ENCODE measurements at places on chromosomes 2 and 18. TPM values are rescaled to one million over a fixed set of nuclear protein-coding genes. Genes with fewer than 3 reads are reported as not detected.
A peak's percentile ranks its signal among the peaks of the same experiment; 100 is the strongest.

DNA sequence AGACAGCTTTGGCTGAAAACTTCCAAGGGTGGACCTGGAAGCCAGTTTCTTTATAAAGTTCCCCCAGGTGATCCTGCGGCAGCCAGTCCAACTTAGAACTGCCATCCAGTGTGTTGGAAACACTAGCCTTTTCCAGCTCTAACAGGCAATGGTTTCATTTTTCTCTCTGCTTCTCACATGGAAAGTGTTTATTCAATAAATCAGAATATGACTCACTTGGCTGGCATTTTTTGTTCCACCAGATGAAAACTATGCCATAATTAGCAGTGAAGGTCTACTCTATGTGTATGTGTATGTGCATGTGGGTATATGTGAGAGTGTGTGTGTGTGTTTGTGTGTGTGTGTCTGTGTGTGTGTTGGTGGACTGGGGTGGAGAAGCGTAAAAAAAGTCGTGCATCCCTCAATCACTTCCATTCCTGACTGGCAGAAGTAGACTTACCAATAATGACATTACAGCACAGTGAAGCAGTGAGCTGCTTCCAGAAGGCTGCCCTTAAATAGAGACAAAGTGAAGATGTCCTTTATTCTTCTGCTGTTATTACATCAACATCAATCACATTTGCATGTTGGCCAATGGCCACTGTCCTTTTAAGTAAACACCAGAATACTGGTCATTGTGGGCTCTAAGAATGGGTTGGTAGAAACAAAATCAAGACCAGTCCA, 90.9 kb upstream of the SETBP1 start:
- no peak overlapping the region for H3K27ac ChIP-seq
- no peak overlapping the region for H3K4me3 ChIP-seq
- no peaks in the 10 kb centered on the region for H3K27me3 ChIP-seq

- H3K27ac ChIP-seq: no peak overlapping the region
- H3K4me3 ChIP-seq: no peak overlapping the region
- H3K36me3 ChIP-seq: peaks cover 40% of the 10 kb centered on the region
- no peak for DNase-seq
Measured at GRCh38 chr18:13051159-13051558, 60.0 kb downstream of the CEP192 start.

DNA sequence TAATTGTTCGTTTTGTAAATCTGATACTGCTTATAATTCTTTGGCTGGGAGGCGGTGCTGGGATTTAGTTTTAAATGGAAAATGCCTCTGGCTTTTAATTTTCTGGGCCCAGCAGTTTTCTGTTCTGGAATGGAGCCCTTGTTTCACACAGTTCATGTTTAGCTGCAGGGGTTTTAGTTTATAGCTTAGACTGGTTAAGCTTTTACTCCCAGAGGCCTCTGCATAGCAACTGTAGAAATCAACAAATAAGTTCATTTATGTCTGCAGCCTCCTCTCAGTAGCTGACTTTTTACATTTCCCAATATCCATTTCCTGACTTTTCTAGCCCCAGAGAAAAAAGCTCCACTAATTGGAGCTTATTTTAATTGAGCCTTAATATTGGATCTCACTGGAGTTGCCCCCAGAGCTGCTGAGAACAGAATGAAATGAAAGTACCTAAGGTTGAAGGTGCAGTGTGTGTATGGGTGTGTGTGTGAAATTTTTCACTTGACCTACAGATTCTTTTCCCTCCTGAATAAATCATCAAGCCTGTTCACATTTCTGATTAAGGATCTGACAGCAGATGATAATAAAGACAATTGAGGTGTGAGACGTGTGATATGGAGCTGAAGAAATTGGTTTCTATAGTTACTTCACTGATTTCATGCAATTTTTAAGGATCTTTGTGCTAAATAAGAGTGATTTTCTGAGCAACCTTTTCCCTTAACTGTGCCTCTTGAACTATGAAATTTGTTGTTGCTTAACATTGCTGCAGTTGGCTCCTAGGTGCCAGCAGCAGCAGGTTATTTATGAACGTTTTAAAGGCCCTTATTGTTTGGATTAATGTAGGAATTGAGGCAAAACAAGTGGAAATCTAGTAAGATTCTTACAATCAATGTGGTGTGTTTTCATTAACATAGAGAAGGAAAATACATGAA, 109.6 kb downstream of the TAF4B start:
- no peak overlapping the region for H3K4me3 ChIP-seq
- no peaks in the 10 kb centered on the region for H3K27me3 ChIP-seq
- H3K27ac ChIP-seq: no peak overlapping the region
- H3K36me3 ChIP-seq: no peaks in the 10 kb centered on the region

The GRB14 gene
- total RNA-seq: 4.4 TPM

The IL36G gene
- total RNA-seq: not detected

The MARCHF4 gene
- not detected for total RNA-seq

GRCh38 chr2:215442401-215442787, 6.5 kb upstream of the FN1 start:
- H3K4me1 ChIP-seq: no peaks in the 10 kb centered on the region
- no peak overlapping the region for H3K27ac ChIP-seq
- no peaks in the 10 kb centered on the region for H3K36me3 ChIP-seq
- H3K27me3 ChIP-seq: no peaks in the 10 kb centered on the region
- DNase-seq: no peak

DNA sequence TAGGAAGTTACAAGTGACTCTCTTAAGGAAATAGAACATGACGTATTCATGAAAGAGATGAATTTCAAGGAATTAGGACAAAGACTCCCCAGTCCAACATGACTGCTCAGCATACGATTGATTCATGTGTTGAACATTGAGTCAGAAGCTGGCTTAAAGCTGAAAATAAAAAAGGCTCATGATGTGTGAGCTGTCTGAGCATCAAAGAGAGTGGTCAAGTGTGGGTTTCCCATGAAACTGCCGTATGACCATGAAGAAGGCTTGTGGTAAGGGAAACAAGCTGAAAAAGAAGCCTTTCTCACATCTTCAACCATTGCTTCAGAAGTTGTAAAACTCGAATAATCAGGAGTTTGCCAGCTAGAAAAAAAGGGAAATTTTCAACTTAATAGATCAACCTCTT, 201.9 kb upstream of the APCDD1 start:
- H3K27me3 ChIP-seq: no peaks in the 10 kb centered on the region
- H3K27ac ChIP-seq: no peak overlapping the region
- H3K4me3 ChIP-seq: no peak overlapping the region
- H3K4me1 ChIP-seq: no peaks in the 10 kb centered on the region
- DNase-seq: no peak

DNA sequence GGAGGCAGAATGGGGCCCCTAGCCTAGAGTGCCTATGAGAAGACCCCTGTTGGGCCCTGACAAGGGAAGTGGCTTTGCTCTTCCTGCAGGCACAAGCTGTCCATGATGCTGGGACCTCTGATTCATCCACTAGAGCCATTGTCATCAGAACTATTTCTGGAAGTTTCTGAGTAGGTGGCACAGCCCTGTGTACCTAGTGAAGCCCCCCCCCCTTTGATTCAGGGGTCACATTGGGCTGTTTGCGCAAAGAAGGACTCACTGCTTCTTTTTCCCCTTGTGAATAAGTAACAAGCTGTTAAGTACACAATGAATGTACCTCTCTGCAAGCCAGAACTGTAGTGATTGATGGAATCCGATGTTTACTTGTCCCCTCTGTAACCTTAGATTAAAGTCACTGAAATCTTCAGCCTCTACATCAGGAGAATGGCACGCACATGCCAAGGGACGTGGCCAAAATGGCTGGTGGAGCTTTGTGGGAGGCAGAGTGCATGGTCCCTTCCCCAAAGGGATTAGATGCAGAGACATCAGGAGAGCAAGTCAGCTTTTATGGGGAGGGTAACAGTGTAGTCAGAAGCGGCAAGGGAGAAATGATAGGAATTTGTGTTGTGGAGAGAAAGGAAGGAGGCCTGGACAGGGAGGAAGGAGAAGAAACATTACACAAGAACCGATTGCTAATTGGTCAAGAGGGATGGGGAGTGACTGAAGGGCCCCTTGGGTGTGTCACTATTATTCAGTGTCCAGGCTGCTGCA, 267.6 kb upstream of the RAB12 start:
- no peak overlapping the region for H3K27ac ChIP-seq
- H3K4me3 ChIP-seq: no peak overlapping the region
- DNase-seq: no peak
- peaks cover 28% of the 10 kb centered on the region for H3K4me1 ChIP-seq
- no peaks in the 10 kb centered on the region for H3K36me3 ChIP-seq
- H3K27me3 ChIP-seq: no peaks in the 10 kb centered on the region

The ORMDL1 gene
- total RNA-seq: 33.3 TPM

- H3K4me3 ChIP-seq: no peak overlapping the region
- DNase-seq: no peak
Measured at GRCh38 chr2:105112345-105112744, 74.5 kb downstream of the MRPS9 start.

The PSMA8 gene
- not detected for total RNA-seq

The ZAP70 gene
- 0.86 TPM for total RNA-seq

- DNase-seq: no peak
- H3K36me3 ChIP-seq: no peaks in the 10 kb centered on the region
- no peak overlapping the region for H3K4me3 ChIP-seq
- no peak overlapping the region for H3K27ac ChIP-seq
- H3K27me3 ChIP-seq: no peaks in the 10 kb centered on the region
- H3K4me1 ChIP-seq: no peaks in the 10 kb centered on the region
Measured at GRCh38 chr2:168941297-168941696, 40.2 kb downstream of the G6PC2 start.

The MROH2A gene
- total RNA-seq: not detected

The UGT1A4 gene
- not detected for total RNA-seq

DNA sequence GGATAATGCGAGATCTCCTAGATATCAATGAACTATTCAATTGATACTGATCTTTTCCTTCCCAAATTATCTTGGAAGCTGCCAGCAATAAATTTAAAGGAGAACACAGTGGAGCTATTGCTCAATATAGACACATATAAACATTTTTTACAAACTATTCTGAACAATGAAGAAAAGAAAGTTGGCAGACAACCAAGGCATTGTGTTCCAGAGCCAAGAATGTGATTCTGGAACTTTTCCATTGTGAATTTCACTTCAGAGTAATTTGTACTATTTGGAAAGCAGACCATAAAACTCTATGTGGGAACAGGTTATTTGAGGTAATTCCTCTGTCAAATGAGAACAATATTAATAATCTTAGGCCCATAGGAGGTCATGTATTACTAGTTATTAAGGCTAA, 588.2 kb downstream of the IRS1 start:
- H3K27me3 ChIP-seq: no peaks in the 10 kb centered on the region
- no peak for DNase-seq
- H3K4me3 ChIP-seq: no peak overlapping the region
- no peaks in the 10 kb centered on the region for H3K4me1 ChIP-seq

DNA sequence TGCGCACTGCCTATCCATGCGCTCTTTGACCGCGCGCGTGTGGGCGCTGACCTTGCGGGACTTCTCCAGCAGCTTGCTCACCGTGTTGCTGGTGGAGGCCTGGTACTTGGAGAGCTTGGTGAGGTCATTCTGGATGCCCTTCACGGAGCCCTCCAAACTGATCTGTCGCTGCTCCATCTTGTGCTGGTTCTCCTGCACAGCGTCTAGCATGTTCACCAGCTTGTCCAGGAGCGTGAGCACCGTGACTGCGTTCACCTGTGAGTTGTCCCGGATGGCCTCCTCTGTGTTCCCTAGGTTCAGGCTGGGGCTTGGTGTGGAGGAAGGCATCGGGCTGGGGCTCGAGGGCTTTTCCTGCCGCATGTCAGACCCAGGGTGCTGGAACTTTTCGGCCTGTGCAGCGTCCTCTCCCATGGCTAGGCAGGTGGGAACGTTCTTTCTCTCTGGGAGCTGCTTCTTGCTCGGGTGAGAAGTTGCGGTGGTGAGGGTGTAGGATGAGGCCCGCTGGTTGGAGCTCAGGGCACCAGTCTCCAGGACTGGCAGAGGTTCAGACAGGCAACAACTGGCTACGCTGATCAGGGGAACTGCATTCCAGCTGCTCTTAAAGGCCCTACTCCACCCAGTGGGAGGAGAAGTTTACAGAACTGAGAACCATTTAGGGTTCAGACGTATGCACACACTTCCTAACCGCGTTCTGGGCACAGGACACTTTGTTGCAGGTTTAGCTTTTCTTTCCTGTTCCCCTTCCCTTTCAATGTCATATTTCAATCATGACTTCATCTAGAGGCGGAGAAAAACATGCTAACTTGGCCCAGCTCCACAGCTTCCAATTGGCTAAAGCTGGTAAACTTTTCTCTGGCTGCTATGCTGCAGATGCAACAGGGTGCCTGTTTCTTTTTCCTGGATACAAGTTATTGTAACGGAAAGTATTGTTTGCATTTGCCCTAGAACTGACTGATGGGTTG, at the start of gene CAVIN2:
Gene CAVIN2, minus strand, starts transcription at position 574 of the 962 bp plus-strand sequence. Its CDS starts 163 bp downstream, at position 411.
- peak within 1 kb of the TSS; percentile 67 for H3K4me3 ChIP-seq
- no peaks in the 10 kb centered on the region for H3K27me3 ChIP-seq
- H3K4me1 ChIP-seq: no peaks in the 10 kb centered on the region
- H3K36me3 ChIP-seq: peaks cover 4% of the 10 kb centered on the region

GRCh38 chr2:84894131-84894586, 11.3 kb upstream of the TMSB10 start:
- no peak for DNase-seq
- no peaks in the 10 kb centered on the region for H3K36me3 ChIP-seq
- no peak overlapping the region for H3K4me3 ChIP-seq
- no peak overlapping the region for H3K27ac ChIP-seq
- no peaks in the 10 kb centered on the region for H3K27me3 ChIP-seq

The CFAP65 gene
- not detected for total RNA-seq

DNA sequence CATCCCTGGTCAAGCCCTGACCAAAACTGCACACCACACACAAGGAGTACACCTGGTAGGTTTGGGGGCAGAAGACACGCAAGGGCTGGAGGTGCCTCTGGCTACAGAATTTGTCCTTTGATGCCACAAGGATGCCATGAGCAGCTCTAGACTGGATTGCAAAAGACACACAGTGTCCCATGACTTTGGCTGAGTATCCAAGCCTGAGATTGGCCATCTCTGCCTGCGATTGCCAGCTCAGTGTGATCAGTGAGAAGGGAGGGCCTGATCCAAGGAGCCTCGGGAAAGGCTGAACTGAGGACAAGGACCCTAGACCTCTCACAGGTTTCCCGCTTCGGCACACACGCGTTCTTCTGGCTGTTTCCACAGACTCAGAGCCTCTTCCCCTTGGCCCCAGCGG, 60.0 kb upstream of the FOSL2 start:
- H3K27ac ChIP-seq: peak overlapping the region; percentile 93
- no peaks in the 10 kb centered on the region for H3K36me3 ChIP-seq
- H3K4me3 ChIP-seq: no peak overlapping the region
- H3K27me3 ChIP-seq: no peaks in the 10 kb centered on the region
- H3K4me1 ChIP-seq: peaks cover 63% of the 10 kb centered on the region

The PDE1A gene
- 10.7 TPM for total RNA-seq

The RAB17 gene
- 1.0 TPM for total RNA-seq
